Astrocyte of the cerebellum (primary cell): ENCODE measurements at places on chromosomes 16 and 17.

GRCh38 chr17:62662855-62663254 lies 35.4 kb downstream of the MRC2 start:
- no peak for DNase-seq

DNA sequence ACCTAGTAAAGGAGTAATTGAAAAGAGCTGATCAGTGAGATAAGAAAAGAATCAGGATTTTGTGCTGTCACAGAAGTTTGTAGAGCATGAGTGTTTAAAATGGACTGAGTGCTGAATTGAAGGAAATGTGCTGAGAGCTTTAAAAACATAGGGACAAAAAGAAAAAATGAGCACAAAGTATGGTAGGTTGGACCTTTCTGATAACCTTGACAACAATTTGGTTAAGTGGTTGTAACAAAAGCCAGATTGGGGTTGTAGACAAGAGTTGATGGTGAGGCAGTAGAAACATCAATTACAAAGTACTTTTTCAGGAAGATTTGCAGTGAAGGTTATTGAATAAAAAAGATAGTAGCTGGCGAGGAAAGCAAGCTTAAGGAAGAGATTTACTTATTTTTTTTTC lies 674.7 kb upstream of the KIF2B start:
- DNase-seq, result no peak

GRCh38 chr17:36602924-36603384 lies 1.6 kb downstream of the MRM1 start:
- DNase-seq, result peak; percentile 34

GRCh38 chr16:11152677-11153331 lies 103.2 kb downstream of the SOCS1 start:
- DNase-seq, result no peak

- DNase-seq, result no peak
Measured at GRCh38 chr16:855471-855870, 54.9 kb upstream of the GNG13 start.

DNA sequence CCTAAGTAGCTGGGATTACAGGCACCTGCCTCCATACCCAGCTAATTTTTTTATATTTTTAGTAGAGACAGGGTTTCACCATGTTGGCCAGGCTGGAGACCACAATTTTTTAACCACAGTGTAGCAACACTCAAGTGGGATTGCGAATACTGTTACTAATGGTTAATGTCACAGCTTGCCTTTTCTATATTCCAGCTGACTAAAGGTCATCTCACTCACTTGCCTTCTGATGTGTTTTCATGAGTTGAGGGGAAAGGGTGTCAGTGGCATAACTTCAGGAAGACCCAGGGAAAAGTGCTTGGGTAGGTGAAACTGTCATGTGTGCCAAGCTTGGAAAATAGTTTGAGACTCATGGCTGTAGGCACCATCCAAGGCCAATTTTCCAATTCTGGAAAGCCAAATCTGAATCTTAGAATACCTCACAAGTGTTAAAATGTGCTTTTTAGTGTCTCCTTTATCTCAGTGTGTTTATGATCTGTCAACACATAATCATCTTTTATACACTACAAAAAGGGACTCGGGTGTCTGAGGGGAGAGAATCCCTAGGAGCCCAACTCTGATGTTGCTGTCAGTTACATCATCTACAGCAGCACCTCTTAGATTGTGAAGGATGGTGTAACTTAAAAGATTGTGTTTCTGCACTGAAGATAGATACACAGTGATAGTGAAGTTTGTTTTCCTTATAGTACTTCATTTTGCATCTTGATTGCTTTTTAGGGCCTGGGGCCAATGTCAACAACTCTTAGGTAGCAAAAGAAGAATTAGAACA lies 27.1 kb downstream of the OGFOD1 start:
- DNase-seq, result no peak

DNA sequence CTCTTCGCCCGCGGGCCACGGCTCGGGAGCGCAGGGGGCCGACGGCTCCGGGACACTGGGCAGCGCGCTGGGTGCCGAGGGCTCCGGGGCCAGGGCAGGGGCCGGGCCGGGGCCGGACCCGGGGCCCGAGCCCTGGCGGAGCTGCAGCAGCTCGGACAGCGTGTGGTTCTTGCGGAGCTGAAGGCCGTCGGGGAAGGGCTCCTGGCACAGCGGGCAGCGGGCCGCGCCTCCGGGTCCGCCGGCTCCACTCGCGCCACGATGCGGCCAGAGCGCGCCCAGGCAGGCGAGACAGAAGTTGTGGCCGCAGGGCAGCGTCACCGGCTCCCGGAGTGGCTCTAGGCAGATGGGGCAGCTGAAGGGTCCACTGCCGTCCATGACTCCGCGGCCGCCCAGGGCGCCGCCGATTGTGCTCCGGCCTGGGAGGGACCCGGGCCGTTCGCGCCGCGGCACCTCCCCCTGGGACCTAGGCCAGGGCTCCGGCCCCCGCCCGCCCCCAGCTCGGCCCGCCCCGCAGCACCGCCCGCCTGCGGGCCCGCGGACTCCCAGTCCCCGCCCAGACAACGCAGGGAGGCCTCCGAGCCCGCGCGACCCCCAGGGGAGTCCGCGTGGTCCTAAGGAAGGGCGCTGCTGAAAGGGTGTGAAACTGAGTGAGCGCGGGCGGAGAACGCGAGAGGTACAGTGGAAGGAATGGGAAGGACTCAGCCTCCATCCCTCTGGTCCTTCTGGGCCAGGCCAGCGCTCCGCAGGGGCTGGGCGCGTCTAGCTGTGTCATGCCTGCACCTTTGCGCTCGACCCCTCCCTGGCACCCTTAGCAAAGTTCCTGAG lies at the start of gene TRIM47:
Gene TRIM47, minus strand, starts transcription at position 408 of the 825 bp plus-strand sequence. Its CDS starts 33 bp downstream, at position 375.
- no peak for DNase-seq

DNA sequence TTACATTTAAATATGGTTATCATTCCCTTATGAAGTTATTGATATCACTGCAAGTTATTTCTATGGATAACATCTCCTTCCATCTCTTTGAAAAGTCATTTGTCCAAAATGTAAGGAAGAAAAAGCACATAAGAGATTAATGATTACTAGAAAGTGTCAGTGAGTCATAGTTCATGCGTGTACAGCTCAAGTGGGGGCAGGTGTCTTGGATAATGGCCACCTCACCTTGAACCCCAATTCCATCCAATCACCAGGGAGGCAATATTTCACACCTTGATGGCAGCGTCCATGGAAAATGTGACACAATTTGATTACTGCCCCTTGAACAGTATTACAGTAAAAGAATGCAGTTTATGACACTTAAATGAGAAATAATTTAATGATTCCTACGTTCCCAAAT lies 358.3 kb upstream of the SOX9 start:
- DNase-seq, result no peak

GRCh38 chr17:27959382-27959709 lies 66.2 kb upstream of the LYRM9 start:
- no peak for DNase-seq

DNA sequence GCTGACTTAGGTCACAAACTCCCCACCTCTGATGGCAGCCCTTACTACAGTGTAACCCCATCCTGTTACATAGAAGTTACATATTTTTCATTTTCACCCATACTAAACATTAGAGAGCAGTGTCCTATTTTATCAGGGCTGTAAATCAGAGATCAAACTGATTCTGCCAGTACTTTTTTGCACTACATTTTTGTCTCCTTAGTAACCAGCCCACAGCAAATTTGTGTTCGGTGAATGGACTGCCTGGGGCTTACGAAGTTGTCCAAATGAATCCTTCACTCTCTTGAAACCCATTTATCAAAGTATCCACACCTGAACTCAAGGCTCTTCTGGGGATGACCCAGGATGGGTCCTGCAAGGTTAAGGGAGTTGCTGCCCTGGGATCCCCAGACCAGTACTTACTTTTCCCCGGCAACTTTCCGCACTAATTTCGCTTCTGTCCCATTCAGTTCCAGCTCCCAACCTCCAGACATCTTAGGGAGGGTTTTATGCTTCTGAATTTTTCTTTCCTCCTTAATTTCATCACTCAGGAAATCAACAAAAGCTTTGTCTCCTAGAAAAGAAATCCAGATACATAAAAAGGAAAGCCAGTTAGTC lies 1.1 kb downstream of the C1QBP start:
- DNase-seq, result no peak

DNA sequence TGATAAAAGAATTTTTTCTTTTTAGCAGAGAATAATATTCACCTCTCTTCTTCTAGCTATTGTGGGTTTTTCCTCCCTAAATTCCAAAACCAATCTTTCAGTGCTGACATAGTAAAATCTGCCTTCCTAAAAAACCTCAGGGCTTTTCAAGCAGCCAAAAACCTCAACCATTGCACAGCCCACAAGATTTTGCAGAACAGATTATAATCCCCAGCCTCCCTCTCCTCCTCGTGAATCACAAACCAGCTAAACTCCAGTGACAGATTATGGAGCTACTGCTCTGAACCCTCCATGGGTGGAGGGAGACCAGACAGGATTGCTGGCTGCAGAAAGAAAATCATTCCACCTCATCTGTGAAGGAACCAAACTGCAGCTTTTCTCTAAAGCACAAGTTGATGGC lies 341.6 kb downstream of the SOX9 start:
- DNase-seq, result no peak

GRCh38 chr17:8310601-8311123 lies 621 bp downstream of the ARHGEF15 start:
- DNase-seq, result no peak

DNA sequence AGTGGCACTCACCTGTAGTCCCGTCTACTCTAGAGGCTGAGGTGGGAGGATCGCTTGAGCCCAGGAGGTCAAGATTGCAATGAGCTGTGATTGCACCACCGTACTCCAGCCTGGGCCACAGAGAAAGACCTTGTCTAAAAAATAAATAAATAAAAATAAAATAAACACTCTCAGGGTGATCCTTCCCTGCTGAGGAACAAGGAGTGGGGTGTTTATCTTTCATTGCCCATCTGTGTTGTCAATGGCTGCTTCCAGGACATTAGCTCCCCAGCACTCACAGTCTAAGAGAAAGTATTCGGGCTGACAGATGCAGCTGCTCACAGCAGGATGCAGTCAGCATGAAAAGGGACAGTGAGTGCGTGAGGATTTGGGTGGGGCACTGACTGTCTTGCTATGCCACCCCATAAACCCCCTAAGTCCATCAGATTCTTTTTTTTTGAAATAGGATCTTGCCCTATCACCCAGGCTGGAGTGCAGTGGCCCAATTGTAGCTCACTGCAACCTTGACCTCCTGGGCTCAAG lies 31.3 kb upstream of the RBBP6 start:
- DNase-seq, result no peak

DNA sequence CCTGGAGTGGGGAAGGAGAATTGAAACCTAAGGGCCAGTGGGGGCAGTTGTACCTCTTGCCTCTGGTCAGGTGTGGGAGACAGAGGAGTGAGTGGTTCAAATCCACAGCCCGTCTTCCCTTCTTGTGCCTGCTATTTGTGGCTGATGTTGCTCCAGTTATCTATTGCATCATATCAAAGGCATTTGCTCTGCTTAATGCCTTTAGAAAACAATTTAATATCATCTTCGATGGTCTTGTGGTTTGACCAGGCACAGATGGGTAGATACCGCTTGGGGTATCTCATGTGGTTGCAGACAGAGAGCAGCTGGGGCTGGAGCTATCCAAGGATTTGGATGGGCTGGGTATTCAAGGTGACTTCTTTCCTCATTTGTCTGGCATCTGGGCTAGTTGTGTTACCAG lies 376.1 kb upstream of the RBFOX1 start:
- no peak for DNase-seq
